ENCODE measurements at places on chromosomes 2 and 18.

- DNase-seq: no peak
Observed at GRCh38 chr18:9772847-9773677, 65.0 kb downstream of the RAB31 start.

DNA sequence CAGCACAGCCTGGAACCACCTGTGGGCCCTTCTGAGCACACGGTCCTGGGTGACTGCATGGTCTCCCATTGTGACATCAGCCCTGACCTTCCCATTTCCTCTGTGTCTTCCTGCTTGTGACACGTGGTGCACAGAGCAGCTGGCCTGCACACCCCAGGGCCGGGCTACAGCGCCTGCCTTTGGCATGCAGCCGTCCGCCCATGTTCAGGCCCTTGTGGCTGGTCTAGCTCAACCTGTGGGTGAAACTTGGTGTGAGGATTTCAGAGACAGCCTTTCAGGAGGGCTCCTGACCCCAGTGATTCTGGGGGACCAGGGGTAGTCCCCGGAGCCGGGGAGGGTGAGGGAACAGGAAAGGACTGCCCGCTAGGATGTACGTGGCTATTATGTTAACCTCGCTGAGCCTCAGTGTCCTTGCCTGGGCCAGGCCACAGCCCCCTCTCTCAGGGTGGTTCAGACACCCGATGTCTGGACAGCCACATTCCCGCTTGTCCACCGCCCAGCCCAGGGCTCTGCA is 284.8 kb upstream of the HS6ST1 start:
- no peak for DNase-seq

- no peak for DNase-seq
Observed at GRCh38 chr2:217402761-217403383, 543.0 kb upstream of the TNP1 start.

DNA sequence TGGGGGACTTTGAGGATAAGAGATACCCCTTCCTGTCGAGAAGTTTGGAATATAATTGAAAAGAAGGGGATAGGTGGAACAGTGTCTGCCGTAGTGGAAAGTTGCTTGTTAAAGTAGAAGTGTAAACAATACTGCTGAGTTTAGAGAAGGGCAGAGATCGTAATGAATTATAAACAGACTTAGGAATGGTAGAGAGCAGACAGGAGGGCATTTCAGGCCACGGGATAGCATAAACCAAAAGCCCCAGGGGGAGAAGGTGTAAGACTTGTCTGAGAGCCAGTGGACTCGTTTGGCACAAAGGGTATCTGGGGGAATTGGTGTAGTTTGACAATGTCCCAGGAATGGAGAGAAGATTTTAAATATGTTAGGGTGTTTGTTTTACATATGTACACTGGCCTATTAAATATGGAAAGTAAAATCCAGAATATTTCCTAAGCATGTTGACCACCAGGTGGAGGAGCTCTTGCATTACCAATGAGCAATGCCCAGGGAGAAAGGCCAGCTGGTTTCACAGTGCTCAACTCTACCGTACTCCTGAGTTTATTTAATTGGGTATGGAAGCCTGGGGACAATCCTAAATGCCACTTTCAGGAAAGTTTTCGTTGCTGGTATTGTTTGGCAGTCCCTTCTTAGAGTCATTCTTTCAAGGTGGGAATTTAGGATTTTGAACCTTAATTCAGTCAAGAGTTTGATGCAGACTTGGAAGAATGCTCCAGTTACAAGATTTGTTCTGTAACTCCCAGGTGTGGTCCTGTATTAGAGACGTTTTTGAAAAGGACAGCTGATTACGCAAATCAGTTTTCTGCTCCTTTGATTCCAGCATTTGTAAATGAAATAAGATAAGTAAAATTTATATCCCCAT is 7.5 kb downstream of the COPS8 start:
- no peak for DNase-seq

DNA sequence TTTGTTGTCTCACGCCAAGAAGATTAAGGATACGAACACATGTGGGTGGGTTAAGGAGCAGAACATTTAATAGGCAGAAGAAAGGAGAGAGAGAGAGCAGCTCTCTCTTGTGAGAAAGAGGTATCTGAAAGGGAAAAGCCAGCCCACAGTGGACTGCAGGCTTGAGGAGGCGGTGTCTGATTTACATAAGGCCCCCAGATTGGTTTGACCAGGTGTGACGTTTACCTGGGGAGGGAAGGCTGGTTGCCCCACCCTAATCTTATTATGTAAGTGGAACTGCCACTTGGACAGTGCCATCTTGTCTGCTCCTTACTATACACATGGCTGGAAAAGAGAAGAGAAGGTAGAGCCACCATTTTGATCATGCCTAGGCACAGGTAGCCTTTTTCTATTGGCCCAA is 189.2 kb downstream of the NCK2 start:
- no peak for DNase-seq
